ENCODE measurements at places on chromosomes 13 and 19.

DNA sequence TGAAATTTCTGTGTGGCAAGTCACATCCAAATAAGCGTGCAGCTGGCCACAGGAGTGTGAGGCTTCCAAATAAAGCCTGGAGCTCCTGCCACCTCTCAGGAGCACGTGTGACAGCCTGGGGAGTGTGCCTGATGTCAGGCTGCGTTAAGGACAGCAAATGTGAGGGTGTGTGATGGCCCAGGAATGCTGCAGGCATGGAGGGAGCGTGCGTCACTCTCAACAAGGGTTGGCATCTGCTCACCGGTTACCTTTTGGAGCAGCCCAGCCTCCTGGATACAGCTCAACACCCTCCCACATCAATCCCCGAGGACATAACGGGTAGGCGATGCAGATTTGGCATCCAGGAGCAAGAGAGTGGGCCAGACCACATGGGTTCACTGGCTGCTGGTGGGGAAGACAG lies 19.0 kb downstream of the NUMBL start:
- DNase-seq: no peak

DNA sequence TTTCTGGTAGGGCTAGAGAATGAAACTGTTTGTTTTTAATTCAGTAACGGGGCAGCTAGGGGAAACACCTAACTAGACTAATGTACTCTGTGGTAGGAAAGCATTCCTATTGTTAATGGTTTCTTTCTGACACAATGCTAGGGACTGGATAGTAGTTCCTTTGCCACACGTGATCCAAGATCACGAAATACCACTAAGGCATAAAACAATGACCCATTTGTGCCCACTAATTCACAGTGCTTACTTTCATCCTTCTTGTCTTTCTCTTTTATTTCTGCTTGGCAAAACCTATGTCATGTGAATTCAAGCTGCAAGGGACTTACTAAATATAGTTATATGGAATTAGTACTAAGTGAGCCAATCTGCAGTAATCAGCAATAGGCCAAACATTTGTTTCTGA lies 834.1 kb upstream of the SLITRK6 start:
- no peak for DNase-seq

DNA sequence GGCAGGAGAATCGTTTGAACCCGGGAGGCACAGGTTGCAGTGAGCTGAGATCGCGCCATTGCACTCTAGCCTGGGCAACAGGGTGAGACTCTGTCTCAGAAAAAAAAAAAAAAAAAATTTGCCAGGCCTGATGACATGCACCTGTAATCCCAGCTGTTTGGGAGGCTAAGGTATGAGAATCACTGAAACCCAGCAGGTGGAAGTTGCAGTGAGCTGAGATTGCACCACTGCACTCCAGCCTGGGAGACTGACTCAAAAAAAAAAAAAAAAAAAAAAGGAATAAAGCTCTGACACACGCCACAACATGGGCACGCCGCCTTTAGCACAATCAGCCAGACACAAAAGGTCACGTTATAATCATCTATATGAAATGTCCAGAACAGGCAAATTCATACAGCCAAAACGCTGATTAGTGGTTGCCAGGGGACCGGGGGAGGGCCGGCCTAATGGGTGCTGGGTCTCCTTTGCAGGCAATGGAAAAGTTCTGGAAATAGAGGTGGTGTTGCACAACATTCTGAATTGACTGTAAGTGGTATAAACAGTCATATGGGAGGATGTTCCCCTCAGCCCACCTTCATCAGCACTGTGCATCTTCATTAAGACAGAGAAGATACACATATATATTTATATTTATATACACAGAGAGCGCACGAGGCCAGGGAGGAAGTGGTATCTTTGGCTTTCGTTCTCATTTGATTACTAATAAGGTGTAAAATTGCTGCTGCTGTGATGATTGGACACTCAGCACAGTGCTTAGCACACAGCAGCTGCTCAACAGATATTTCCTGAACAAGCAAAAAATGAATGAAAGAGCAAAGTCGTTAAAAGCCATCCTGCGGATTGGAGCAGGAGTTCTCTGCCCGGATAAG lies 3.8 kb downstream of the HSPBP1 start:
- no peak for DNase-seq

DNA sequence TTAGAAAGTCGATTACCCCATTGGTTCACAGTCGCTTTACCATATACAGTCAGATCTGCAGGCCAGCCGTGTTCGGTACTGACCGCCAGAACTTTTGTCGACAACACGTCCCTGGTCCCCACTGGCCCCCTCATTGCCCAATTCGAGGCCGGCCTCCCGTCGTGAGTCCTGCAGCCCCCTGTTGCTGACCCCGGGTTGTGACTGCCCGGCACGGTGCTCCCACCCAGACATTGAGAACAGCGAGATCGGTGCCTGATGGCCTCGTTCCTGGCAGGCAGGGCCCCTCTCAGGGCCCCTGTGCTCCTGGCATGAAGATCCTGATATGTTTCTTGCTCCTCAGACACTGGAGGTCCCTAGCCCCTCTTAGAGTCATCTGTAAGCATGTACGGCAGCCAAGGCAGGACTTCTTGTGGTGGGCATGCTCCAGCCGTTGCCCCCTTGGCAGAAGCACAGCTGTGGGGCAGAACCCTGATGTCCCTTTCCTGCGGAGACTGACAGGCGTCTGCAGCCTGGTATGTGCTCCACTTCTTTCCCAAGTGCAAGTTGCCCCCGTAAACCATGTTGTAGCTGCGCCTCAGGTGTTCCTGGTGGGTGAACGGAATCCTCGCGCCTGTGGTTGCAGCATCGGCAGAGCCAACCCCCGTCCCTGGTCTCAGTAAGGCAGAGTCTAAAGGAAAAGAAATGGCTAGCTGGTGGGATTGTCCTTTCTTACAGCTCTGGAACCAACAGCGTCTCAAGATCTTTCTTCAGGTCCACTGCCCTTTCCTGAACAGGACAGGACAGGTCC lies 123.2 kb upstream of the SPACA7 start:
- no peak for DNase-seq

- no peak for DNase-seq
These were observed 1353.9 kb downstream of the UQCRFS1 start for GRCh38 chr19:27858981-27859581.

GRCh38 chr19:41821003-41821735 lies 23.3 kb downstream of the LYPD4 start:
- DNase-seq: no peak

- no peak for DNase-seq
These were observed 102.6 kb downstream of the DOCK9 start for GRCh38 chr13:98875146-98875729.

- DNase-seq: no peak
These were observed 19.6 kb downstream of the TFDP1 start for GRCh38 chr13:113604186-113604585.

DNA sequence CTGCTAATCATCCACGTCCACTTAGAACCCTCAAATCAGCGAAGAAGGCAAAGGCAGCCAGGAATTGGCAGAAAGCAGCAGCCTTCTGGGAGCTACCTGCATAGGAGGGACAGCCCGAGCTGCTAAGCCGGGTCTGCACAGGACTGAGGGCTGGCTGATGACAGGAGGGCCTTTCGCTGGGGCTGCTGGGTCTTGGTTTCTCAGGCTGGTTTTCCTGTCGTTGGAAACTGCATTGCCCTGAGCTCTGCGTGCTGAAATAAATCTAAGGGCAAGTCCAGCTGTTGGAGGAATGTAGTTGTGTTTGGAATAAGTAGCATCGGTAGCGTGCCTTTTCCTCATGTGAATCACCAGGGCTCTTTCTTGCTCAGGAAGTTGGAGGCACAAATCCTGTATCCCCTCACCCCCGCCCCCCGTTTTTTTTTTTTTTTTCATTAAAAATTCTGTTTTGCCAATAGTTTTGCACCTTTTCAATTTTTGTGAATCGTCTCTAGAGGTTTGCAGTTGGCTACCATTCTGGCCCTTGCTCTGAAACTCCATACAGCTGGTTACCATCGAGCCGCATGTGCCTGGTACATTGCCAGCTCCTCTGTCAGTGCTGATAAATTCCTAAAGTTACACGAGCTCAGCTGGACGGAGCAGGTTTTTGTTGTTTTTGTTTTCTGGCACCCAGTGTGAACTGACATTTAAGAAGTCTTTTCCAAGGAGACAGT lies 193.9 kb upstream of the RNF113B start:
- DNase-seq: no peak

- DNase-seq: peak; percentile 92
These were observed at the start of gene ERF for GRCh38 chr19:42254850-42255765. Gene ERF (minus strand): TSS chr19:42255128. CDS start chr19:42254999, 129 bp downstream.

- DNase-seq: no peak
These were observed 3.7 kb downstream of the ZNF787 start for GRCh38 chr19:56117376-56117884.

DNA sequence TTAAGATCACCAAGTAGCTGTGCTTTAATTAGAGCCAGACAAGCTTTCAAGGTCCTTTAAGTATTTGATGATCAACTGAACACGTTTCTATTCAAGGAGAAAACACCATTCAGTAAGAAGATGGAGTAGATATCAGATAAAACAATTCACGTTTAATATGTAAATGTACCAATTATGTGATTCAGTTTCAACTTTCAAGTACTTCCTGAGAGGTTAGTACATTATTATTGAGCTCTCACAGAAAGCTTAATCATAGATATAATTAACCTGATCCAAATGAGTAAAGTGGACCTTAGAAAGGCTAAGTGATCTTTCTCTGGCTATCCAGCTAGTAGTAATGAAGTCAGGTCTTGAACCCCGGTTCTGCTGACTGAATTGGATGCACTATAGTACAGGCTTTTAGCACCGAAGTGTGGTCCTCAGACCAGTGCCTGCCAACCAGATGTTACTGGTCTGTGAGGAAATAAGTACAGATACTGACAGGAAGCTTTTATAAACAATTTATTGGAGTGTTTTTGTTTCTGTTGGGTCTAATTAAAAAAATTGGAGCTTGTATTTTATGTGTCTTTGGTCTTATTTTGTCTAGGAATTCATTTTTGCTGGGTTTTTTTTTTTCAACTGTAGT lies 10.2 kb downstream of the CLN5 start:
- DNase-seq: no peak

- DNase-seq: no peak
These were observed 569 bp upstream of the MCF2L start for GRCh38 chr13:112968380-112968909.

- DNase-seq: no peak
These were observed 44.0 kb downstream of the DPF1 start for GRCh38 chr19:38180071-38180470.

- no peak for DNase-seq
These were observed 251.5 kb downstream of the DNAJC15 start for GRCh38 chr13:43274881-43275280.

DNA sequence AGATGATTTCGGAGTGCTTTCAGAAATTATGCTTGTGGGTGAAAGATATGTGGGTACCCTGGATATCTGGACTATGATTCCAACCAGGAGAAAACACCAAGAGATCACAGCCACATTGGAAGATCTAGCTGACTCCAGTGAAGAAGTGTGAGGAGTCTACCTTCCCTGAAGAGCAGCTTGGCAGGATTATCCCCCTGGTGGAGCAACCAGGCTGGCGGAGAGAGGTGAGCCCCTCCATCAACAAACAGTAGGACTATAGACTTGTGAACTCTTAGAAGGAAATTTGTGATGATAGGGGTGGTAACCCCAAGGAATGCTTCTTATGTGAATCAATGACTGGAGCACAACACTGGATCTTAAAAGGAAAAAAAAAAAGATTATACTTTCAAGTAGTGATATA lies 47.8 kb upstream of the DIAPH3 start:
- no peak for DNase-seq

GRCh38 chr19:53068834-53069233 lies 24.3 kb downstream of the ERVV-2 start:
- DNase-seq: no peak

Measured in stimulated activated CD4-positive, alpha-beta T cell treated with anti-CD3 and anti-CD28 coated beads, TNF-alpha, amount 100 ng/mL, for 4 hours (primary cell).